CD4-positive, alpha-beta memory T cell (primary cell): ENCODE measurements at places on chromosomes 5 and 9. TPM values are rescaled to one million over a fixed set of nuclear protein-coding genes. Genes with fewer than 3 reads are reported as not detected.

Gene ADCY2
- total RNA-seq = not detected

Gene GCNT1
- 5.8 TPM for total RNA-seq

DNA sequence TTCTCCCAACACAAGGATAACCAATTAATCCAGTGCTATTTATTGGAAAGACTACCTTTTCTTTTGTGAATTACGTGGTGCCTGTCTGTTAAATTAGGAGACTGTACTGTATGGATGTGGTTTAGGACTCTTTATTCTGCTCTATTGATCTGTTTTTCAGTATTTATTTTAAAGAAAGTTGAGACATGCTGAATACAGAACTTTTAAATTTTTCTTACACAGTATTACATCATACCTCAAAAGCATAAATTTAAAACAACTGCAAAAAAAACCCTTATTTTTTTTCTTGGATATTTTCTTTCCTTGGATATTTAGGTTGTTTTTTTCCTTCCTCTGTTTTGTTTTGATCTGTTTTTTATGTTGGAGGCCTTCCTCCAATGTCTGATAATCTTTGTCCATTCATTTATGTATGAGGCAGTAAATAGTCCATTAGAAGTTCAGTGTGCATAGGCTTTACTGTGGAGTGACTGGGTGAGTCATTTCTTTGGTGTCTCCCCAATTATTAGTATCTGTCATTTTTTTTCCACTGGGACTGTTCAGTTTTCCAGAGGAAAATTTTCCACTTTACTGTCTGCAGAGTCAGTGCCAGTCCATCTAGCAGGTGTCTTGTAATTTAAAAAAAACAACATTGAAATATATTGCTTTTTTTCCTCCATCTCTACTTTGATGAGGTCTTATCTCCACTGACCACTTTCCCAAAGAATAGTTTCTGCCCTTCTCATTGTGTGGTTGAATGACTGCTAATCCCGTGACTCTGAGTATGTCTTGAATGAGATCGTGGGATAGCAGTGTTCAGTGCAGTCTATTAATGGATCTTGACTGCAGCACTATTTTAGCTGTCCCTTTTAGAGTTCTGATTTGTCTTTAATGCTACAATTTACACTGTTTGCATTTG, 15.2 kb downstream of the CYSTM1 start:
- H3K4me3 ChIP-seq = no peak overlapping the region
- no peak for DNase-seq
- H3K36me3 ChIP-seq = no peaks in the 10 kb centered on the region
- no peaks in the 10 kb centered on the region for H3K4me1 ChIP-seq
- no peaks in the 10 kb centered on the region for H3K27me3 ChIP-seq

DNA sequence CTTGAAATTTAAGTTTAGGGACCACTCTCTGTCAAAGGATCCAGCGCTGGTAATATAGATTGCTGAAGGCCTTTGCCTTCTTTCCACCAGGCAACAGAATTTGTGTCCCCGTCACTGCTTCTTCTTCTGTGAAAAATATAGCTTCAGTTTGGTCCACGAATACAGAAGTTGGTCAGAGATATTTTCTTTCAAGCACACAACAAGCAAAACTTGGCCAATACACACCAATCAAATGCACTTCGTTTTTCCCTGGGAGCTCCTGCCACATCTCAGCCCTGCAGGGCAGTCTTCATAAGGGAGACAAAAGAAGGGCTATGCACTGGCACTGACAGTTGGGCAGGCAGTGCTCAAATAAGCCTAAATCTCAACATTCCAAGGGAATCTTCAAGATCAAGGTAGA, 22.9 kb downstream of the HAVCR2 start:
- no peak for DNase-seq
- H3K4me1 ChIP-seq = no peaks in the 10 kb centered on the region
- H3K4me3 ChIP-seq = no peak overlapping the region
- no peaks in the 10 kb centered on the region for H3K36me3 ChIP-seq
- no peaks in the 10 kb centered on the region for H3K27me3 ChIP-seq

Gene GABRA1
- total RNA-seq = not detected

DNA sequence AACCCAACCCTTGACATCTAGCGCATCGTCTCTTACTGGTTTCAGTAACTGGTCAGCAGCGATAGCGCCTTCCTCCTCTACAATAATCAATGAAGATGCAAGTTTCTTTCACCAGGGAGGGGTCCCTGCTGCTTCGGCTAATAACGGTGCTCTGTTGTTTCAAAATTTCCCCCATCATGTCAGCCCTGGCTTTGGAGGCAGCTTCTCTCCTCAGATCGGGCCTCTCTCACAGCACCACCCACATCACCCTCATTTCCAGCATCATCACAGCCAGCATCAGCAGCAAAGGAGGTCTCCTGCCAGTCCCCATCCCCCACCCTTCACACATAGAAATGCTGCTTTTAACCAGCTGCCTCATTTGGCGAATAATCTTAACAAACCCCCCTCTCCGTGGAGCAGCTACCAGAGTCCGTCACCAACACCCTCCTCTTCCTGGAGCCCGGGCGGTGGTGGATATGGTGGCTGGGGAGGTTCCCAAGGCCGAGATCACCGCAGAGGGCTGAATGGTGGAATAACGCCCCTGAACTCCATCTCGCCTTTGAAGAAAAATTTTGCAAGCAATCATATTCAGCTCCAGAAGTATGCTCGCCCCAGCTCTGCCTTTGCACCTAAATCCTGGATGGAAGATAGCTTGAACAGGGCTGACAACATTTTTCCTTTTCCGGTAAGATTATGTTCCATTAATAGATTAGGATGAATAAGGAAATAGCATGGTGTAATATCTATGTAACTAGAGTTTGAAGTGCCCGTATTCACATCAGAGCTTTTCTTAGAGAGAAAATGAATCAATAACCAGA, 2.2 kb downstream of the CPEB4 start:
- H3K27ac ChIP-seq = no peak overlapping the region
- H3K27me3 ChIP-seq = no peaks in the 10 kb centered on the region
- H3K4me3 ChIP-seq = peak overlapping the region; percentile 8
- no peak for DNase-seq
- H3K4me1 ChIP-seq = peaks cover 74% of the 10 kb centered on the region
- H3K36me3 ChIP-seq = no peaks in the 10 kb centered on the region

- H3K27me3 ChIP-seq = no peaks in the 10 kb centered on the region
- H3K27ac ChIP-seq = no peak overlapping the region
- H3K4me3 ChIP-seq = no peak overlapping the region
- H3K36me3 ChIP-seq = no peaks in the 10 kb centered on the region
- DNase-seq = no peak
These were observed 104.2 kb downstream of the SNX18 start for GRCh38 chr5:54621709-54622108.

DNA sequence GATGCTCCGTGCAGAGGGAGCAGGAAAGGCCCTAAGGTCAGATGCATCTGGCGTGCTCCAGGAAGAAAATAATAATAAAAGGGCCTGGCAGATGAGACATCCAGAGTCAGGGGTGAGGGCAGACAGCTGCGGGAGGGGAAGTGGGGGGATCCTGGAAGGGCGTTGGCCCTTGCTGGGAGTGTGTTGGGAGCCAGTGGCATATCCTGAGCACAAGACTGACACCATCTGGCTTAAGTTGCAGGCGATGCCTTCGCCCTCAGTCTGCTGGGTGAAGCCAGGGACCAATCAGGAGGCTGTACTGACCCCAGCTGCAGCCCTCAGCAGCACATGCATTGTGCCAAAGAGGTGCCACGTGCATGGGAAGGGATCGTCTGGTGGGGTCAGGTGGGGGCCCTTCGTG, 3.8 kb downstream of the OR2V2 start:
- no peak for DNase-seq
- H3K4me3 ChIP-seq = no peak overlapping the region
- H3K27ac ChIP-seq = no peak overlapping the region
- H3K36me3 ChIP-seq = no peaks in the 10 kb centered on the region

Gene GAPVD1
- total RNA-seq = 76.4 TPM

DNA sequence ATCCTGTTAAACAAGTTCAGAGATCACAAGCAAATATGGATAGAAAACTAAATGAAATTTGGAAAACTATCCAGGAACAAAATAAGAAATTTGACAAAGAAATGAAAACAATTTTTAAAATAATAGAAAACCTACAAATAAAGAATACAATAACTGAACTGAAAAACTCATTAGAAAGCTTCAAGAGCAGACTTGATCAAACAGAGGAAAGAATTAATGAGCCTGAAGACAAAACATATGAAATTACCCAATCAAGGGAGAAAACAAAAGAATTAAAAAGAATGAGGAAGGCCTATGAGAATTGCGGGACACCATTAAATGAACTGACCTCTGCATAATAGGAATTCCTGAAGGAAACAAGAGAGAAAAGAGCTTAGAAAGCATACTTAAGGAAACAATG, 39.8 kb upstream of the TNPO1 start:
- no peak overlapping the region for H3K4me3 ChIP-seq
- no peak for DNase-seq
- no peak overlapping the region for H3K27ac ChIP-seq
- H3K4me1 ChIP-seq = no peaks in the 10 kb centered on the region

Gene TTF1
- 22.2 TPM for total RNA-seq

DNA sequence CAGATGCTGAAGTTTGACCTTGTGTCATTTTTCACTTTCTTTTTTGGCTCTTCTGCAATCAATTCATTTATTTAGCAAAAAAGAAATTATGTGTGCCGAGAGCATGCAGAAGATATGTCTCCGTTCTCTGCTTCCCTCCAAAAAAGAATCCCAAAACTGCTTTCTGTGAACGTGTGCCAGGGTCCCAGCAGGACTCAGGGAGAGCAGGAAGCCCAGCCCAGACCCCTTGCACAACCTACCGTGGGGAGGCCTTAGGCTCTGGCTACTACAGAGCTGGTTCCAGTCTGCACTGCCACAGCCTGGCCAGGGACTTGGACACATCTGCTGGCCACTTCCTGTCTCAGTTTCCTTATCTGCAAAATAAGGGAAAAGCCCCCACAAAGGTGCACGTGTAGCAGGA, 2.4 kb downstream of the FGFR4 start:
- H3K4me1 ChIP-seq = peaks cover 8% of the 10 kb centered on the region
- no peak overlapping the region for H3K27ac ChIP-seq
- no peaks in the 10 kb centered on the region for H3K27me3 ChIP-seq
- DNase-seq = no peak
- H3K36me3 ChIP-seq = no peaks in the 10 kb centered on the region
- H3K4me3 ChIP-seq = no peak overlapping the region

DNA sequence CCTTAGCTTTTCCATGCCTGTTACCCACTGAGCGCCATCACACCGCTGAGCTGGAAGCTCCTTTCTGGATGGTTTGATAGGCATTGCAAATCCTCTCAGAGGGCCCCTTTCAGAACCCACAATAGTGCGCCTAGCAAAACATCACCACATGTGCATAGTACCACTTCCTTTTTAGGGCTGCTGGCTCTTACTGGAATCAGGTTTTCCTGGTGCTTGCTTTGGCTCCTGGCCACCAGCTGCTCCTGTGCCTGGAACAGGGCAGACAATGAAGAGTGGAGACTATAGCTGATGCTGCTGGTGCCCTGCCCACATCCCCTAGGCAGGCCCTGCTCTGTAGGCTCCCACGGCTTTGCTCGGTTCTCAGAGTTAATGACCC, 163.6 kb upstream of the SEMA6A start:
- H3K4me1 ChIP-seq = no peaks in the 10 kb centered on the region
- H3K27ac ChIP-seq = no peak overlapping the region
- H3K36me3 ChIP-seq = no peaks in the 10 kb centered on the region
- H3K27me3 ChIP-seq = no peaks in the 10 kb centered on the region

DNA sequence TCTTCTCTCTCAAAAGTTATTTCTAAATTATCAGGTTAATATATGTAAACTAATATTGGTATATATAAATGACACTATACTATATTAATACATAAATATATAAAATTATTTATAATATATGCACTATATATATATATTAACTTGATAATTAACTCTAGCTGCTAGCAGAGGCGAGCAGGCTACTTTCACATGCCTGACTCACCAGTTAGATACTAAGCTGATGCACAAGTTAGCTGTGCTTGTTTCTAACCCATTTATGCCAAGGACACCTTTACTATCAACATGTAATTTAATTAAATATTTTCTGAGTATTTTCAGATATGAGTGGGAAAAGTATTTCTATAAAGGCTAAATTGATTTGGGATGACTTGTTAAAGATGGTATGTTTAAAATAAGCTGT, 70.1 kb downstream of the TRIO start:
- H3K27ac ChIP-seq = no peak overlapping the region
- no peak for DNase-seq
- no peak overlapping the region for H3K4me3 ChIP-seq
- H3K4me1 ChIP-seq = no peaks in the 10 kb centered on the region

- no peak for DNase-seq
These were observed 84.8 kb upstream of the PAM start for GRCh38 chr5:102670224-102670836.
